ENCODE measurements at places on chromosomes 4 and X.
A peak's percentile ranks its signal among the peaks of the same experiment; 100 is the strongest.

DNA sequence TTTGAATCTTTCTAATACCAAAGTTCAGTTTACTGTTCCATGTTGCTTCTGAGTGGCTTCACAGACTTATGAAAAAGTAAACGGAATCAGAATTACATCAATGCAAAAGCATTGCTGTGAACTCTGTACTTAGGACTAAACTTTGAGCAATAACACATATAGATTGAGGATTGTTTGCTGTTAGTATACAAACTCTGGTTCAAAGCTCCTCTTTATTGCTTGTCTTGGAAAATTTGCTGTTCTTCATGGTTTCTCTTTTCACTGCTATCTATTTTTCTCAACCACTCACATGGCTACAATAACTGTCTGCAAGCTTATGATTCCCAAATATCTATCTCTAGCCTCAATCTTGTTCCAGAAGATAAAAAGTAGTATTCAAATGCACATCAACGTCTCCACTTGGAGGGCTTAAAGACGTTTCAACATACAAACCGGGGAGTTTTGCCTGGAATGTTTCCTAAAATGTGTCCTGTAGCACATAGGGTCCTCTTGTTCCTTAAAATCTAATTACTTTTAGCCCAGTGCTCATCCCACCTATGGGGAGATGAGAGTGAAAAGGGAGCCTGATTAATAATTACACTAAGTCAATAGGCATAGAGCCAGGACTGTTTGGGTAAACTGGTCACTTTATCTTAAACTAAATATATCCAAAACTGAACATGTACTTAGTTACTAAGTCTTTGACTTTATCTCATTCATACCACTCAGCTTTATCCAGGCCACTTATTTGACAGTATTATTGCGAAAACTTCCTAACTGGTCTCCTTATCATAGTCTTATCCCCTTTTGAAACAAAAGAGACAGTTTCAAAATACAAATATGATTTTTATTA lies 3.6 kb upstream of the AFP start:
- DNase-seq, result no peak

DNA sequence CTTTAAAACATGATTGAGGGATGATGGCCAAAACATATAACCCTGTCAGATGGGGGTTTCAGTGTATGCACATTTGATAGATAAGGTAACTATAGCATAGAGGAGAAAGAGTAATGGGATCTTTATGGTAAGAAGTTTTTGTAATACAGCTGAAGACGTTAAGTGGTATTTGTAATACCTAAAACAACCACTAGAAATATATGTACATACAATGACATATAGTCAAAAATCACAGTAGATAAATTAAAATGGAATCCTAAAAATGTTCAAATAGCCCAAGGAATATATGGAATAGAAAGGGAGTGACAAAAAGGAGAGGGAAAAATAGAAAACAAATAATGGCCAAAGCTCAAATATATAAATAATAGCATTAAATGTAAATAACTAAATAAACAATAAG lies 371.3 kb upstream of the FSTL5 start:
- DNase-seq, result no peak

GRCh38 chr4:13182133-13182532 lies 302.0 kb downstream of the RAB28 start:
- DNase-seq, result no peak

- peak; percentile 4 for DNase-seq
Measured at GRCh38 chrX:46912098-46912602, at the start of gene JADE3. TSS of gene JADE3 (plus strand) at chrX:46912421. CDS start at chrX:46984895, 72,474 bp downstream.

DNA sequence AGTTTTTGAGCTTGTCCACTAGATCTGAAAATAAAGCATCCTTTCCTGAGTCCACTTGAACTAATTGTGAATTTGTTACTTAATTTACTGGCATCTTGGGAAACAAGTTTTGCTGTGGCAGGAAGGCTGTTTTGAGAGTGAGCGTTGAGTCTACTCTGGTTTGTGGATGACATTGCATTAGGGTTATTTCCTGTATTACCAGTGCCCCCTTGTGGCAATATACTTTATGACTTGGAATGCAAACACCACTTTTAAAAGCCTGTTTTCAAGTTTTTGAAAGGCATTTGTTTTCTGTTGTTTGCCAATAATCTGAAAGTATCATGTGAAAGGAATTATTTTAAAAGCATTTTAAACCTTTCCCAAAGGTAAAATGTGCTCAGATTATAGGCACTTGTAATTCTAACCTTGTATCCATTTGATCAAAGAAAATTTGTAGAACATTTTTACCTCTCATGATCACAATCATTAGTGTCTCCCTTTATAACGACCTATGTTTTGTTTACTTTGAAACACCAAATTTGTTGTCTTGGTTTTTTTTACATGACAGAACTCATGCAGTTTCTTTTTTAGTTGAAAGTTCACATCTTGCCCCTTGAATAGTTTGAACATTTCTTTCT lies 18.0 kb upstream of the CYP2U1 start:
- peak; percentile 71 for DNase-seq

All from CD4-positive, alpha-beta T cell treated with Interleukin-2 at 100 ng/mL for 4 hours (primary cell).